Activated CD8-positive, alpha-beta T cell treated with anti-CD3 and anti-CD28 coated beads for 36 hours (primary cell): ENCODE measurements at places on chromosomes 11 and 22. TPM values are rescaled to one million over a fixed set of nuclear protein-coding genes. Genes with fewer than 3 reads are reported as not detected.

The PRG3 gene
- not detected for total RNA-seq

DNA sequence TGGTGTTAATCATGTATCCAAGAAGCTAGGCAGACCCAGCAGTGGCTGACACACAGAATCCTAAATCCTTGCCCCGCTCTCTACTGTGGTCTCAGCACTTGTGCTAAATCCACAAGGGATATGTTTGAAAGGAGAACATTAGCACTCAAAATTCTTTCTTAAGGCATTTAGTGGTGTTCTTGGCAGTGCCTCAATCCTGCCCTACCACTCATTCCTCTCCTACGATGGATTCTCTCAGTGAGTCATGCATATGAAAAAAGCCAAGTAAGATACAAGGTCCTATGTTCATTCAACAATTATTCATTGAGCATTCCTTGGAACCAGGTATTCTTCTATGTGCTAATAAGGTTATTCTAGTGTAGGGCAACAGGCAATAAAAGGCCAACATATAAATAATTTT is 31.2 kb downstream of the RRP8 start:
- no peak overlapping the region for H3K4me3 ChIP-seq
- H3K36me3 ChIP-seq, result peaks cover 18% of the 10 kb centered on the region
- DNase-seq, result no peak
- H3K27ac ChIP-seq, result no peak overlapping the region

DNA sequence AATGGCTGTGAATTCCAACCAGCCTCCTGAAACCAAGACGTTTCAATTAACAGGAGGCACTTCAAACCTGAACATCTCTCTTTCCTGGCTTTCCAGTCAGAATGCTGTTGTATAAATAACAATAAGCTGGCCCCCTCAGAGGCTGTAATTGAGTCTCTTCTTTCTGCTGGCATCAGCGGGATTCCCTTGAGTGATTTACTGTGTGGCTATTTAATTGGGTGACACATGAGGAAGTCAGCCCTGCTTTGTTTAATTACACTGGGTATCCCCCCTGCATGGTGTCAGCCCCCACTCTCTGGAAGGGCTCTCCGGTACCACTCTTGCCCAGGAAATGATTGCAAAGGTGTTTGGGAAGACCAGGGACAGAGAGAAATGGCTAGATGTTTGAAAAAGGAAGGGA is 101.6 kb downstream of the NTM start:
- no peak overlapping the region for H3K27ac ChIP-seq
- H3K4me3 ChIP-seq, result no peak overlapping the region
- no peaks in the 10 kb centered on the region for H3K27me3 ChIP-seq
- H3K4me1 ChIP-seq, result no peaks in the 10 kb centered on the region
- no peak for DNase-seq

The VSIG10L2 gene
- not detected for total RNA-seq

GRCh38 chr11:126751242-126751641 is 249.3 kb downstream of the KIRREL3 start:
- no peak for DNase-seq
- H3K4me1 ChIP-seq, result no peaks in the 10 kb centered on the region
- H3K36me3 ChIP-seq, result no peaks in the 10 kb centered on the region
- peaks cover 2% of the 10 kb centered on the region for H3K27me3 ChIP-seq
- H3K4me3 ChIP-seq, result no peak overlapping the region

DNA sequence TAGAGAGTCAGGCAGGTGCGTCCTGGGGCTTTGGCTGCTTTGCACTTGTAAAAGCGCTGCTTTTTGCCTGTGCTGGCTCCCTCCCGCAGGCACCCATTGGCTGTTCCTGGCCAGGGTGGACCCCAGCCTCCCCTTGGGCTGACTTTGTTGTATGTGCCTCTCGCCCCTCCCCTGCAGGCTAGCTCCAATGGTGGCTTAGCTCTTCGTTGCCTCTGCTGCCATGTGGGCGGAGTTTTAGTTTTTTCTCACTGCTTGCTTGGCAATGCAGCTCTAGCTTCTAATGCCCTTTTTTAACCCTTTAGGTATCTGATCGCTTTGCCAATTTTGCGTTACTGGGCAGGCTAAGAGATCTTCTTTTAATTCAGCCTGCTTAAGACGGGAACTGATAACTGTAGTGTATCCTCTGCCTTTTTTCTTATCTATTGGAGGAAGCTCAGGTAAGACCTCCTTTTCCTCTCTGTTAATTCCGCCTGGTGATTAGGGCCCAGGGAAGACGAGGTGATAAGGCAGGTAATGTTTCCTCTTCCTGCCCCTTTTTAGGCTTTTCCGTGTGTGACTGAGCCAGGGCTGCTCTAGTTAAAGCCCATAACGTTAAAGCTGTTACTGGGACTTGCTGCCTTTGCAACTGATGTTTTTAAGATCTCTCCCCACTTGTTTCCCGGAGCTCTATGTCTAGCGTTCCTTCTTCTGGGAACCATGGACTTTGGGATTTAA is 11.7 kb upstream of the GLYATL1 start:
- DNase-seq, result peak; percentile 44
- no peak overlapping the region for H3K27ac ChIP-seq
- H3K4me1 ChIP-seq, result peaks cover 19% of the 10 kb centered on the region
- H3K4me3 ChIP-seq, result peak overlapping the region; percentile 45
- H3K27me3 ChIP-seq, result peaks cover 7% of the 10 kb centered on the region

The VWCE gene
- 25.8 TPM for total RNA-seq

The TMEM80 gene
- 10.6 TPM for total RNA-seq

GRCh38 chr11:41334007-41334933 is 125.2 kb downstream of the LRRC4C start:
- DNase-seq, result no peak
- no peaks in the 10 kb centered on the region for H3K4me1 ChIP-seq
- no peak overlapping the region for H3K4me3 ChIP-seq
- H3K36me3 ChIP-seq, result no peaks in the 10 kb centered on the region
- H3K27me3 ChIP-seq, result no peaks in the 10 kb centered on the region

GRCh38 chr11:5303626-5304025 is 1.9 kb upstream of the OR51B4 start:
- H3K27ac ChIP-seq, result no peak overlapping the region
- no peak for DNase-seq
- H3K36me3 ChIP-seq, result no peaks in the 10 kb centered on the region

GRCh38 chr22:36359470-36359996 is 28.2 kb downstream of the MYH9 start:
- peak overlapping the region; percentile 91 for H3K27ac ChIP-seq
- no peak for DNase-seq
- H3K4me3 ChIP-seq, result peak overlapping the region; percentile 51
- H3K4me1 ChIP-seq, result peaks cover 94% of the 10 kb centered on the region

- peaks cover 37% of the 10 kb centered on the region for H3K36me3 ChIP-seq
- no peaks in the 10 kb centered on the region for H3K27me3 ChIP-seq
- peak within 1 kb of the TSS; percentile 95 for H3K4me3 ChIP-seq
- DNase-seq, result peak; percentile 83
- H3K4me1 ChIP-seq, result peaks cover 77% of the 10 kb centered on the region
Observed at GRCh38 chr11:121452609-121453150, at the start of gene SORL1-AS1. Gene SORL1-AS1, minus strand, starts transcription at chr11:121452967.

DNA sequence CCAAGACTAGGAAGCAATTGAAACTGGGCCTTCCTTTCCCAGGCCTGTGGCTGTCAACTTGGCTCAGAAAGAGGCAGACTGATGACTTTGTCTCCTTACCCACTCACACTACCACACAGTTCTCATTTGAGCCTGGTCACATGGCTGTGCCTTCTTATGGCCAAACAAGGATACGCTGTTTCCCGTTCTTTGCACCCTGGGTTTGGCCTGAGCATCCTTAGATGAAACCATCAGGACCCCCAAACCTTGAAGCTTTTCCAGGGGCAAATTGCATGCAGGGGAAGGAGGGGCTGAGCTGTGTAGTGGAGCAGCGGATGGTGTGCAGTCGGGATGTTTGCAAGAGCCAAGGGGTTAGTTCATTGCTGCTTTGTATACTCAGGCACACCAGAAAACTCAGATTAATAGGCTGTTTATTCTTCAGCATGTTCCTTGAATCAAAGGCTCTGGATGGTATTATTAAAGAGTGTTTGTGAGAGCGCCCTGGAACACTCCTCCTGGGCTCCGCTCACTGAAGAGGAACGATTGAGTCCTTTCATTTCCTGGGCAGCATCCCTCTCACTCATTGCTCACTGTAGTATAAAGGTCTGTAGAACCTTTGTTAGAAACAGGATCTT is 69.8 kb downstream of the ARFGAP2 start:
- no peak overlapping the region for H3K4me3 ChIP-seq
- H3K27ac ChIP-seq, result no peak overlapping the region
- H3K27me3 ChIP-seq, result no peaks in the 10 kb centered on the region
- no peaks in the 10 kb centered on the region for H3K36me3 ChIP-seq
